ENCODE measurements at places on chromosomes 7 and 10.
A peak's percentile ranks its signal among the peaks of the same experiment; 100 is the strongest.

GRCh38 chr7:66859794-66860645 lies 61.0 kb upstream of the TMEM248 start:
- DNase-seq: no peak

GRCh38 chr7:29622335-29623265 lies 59.0 kb downstream of the PRR15 start:
- no peak for DNase-seq

DNA sequence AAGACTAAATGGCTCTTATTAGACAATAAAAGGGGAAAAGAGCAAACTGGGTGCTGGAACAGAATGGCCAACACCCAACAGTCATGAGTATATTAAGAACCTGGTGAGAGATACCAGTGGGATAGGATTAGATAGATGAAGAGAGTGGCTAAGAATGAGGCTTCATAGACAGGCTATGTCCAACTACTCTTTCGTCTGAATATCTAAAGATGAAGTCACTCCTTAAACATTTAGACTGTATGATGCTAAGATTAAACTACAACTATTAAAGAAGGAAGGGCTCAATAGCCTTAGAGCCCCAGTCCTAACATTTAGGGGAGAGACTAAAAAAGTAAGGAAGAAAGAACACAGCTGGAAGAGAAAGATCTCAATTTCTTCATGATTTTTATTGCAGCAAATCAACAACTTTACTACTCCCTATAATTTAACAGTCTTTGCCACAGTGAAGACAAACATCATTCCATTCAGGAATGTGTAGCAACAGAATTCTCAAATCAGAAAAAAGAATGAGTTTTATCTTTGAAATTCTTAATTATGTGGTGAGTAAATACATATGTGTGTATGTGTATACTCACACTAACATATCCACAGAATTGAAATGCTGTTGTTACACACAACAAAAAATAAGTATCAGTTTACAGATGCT lies 45.6 kb downstream of the CACNA2D1 start:
- no peak for DNase-seq

GRCh38 chr7:151497306-151497871 lies 22.3 kb downstream of the RHEB start:
- DNase-seq: no peak

GRCh38 chr10:95276367-95277200 lies 14.2 kb downstream of the PDLIM1 start:
- DNase-seq: no peak

GRCh38 chr10:108469940-108470339 lies 1305.4 kb upstream of the SORCS1 start:
- no peak for DNase-seq

- no peak for DNase-seq
Observed at GRCh38 chr7:128166603-128167041, 74.5 kb upstream of the LEP start.

DNA sequence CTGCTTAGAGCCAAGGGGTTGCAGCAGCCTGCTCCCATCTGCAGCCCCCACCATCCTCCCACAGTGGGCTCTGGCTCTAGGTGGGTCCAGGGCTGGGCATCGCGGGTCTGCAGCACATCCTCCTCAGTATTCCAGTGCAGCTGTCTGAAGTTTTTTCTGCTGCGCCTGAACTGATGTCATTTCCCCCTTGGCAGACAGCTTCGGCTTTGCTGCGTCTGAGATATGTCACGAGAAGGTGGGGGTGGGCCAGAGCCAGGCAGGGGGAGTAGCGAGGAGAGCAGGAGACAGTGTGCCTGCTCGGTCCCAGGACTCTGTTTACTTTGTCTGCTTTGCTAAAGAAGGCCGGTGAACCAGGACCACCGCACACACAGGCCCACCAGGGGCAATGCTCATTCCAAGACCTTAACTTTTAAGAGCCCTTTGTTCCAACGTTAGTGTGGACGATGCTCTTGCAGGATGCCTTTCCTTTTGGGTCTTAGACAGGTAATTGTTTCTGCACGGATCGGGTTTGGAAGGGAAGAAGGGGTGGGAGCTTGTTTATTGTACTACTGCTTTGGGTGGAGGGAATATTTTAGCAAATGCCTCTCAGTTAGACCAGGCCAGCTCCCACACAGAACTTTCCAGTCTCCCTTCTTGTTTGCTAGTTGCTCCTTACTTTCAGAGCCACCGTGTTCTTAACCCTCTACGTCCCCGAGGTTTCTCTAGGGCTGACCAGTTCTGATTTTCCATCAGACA lies 32.4 kb downstream of the WBP1L start:
- peak; percentile 55 for DNase-seq

DNA sequence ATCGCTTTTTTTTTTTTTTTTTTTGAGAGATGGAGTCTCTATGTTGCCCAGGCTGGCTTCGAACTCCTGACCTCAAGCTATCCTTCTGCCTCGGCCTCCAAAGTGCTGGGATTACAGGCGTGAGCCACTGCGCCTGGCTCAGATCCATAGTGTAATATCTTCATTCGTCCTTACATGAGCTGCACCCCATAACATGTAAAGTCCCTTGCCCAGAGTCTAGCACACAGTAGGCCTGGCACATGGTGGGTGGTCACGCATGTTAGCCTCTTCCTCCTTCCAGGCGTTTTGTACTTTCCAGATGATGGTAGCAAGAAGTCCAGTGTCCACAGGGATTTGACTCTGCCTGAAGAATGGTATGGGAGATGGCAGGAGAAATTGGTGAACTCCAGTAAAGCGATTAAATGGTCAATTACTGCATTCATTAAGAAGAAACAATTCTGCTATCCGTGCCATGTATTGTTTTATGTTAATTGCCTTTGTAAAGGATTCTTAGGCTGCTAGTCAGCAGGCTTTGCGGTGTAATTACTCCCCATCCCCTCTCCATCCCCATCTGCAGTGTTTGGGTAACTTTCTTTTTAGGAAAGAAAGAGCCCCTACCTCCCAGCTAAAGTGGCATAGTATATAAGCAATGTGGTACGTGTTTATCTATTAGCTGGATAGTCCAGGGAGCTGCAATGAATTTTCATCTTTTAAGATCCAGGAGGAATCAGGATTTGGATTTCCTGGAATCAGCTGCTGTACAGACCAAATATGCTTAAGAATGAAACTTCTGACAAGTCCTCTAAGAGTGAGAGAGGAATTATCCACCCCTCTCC lies 1.2 kb downstream of the TPST1 start:
- DNase-seq: no peak

DNA sequence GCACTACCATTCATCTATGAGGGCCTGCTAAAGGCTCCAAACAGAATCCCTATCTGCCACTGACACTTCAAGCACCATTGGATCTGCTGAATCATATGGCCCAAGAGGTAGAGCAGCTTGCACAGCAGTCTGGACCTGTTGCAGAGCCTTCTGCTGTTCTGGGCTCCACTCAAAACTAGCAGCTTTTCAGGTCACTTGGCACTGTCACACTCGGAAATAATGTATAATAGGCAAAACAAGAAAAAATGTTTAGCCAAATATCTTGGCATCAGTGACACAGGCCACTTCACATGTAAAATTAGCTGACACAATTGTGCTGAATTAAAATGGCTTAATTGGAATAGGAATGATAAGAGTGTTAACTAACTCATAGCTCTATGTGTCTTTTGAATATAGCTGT lies 1182.9 kb upstream of the LRRTM3 start:
- no peak for DNase-seq

DNA sequence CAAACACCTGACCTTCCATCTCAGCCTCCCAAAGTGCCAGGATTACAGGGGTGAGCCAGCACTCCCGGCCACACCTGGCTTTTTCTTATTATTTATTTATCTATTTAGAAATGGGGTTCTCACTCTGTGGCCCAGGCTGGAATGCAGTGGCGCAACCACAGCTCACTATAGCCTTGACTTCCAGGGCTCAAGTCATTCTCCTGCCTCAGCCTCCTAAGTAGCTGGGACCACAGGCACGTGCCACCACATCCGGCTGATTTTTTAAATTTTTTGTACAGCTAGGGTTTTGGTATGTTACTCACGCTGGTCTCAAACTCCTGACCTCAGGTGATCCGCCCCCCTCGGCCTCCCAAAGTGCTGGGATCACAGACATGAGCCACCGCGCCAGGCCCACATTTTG lies 56.9 kb upstream of the MYL10 start:
- DNase-seq: no peak

DNA sequence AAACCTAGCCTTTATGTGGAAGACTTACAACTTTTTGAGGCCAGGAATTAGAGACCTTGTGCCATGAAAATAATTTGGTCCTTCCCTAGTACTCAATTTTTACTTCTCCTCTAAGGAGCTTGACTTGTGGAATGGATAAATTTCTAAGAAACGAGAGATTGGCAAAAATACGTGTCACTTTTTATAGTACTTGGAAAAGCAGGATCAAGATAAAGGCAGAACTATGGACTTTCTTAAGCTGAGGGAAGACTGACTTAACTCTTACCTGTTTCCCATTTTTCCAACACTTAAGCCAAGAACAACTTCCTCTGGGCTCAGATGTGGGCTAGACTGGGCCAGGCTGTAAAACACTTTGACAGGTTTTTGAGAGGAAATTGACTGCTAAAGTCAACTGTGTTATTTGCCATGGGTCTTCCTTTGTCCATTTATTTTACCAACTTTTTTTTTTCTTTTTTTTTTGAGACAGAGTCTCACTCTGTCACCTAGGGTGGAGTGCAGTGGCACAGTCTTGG lies 2.0 kb upstream of the WBP1L start:
- DNase-seq: no peak

DNA sequence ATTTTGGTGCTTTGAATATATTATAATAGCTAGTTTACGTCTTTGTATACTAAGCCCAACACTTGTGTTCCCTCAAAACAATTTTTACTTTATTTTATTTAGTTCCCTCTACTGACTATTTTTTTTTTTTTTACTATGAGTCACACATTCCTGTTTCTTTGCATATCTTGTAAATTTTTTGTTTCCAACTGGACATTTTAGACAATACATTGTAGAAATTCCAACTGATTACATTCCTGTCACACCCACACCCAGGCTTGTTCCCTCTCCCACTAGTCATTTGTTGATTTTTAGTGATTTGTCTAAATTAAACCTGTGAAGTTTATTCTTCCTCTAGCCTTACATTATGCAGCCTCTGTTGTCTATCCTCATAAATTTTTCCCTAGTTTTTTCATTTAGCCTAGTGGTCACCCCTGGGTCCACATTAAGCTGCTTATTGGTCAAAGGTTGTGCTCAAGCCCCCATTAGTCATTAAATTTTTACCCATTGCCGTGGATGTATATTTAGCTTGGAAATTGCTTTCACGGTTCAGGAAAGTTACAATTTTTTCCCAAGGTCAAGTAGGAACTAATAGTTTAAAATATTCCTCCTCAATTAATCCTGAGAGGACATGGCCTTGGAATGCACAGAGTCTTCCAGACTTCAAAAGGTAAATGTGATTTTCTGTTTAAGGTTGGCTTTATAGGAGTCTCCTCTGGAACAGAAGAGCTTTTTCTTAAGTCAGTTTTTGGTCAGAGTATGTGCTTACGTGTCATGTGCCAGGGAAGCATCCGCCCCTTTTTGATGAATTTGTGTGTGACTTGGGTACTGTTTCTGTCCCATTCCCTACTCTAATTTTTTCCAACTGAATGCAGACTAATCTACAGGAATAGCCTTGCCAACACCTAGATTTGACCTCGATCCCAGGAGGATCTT lies 207.6 kb upstream of the TMEM72 start:
- DNase-seq: no peak

- no peak for DNase-seq
Observed at GRCh38 chr7:64893401-64893800, 9.7 kb upstream of the ZNF273 start.

DNA sequence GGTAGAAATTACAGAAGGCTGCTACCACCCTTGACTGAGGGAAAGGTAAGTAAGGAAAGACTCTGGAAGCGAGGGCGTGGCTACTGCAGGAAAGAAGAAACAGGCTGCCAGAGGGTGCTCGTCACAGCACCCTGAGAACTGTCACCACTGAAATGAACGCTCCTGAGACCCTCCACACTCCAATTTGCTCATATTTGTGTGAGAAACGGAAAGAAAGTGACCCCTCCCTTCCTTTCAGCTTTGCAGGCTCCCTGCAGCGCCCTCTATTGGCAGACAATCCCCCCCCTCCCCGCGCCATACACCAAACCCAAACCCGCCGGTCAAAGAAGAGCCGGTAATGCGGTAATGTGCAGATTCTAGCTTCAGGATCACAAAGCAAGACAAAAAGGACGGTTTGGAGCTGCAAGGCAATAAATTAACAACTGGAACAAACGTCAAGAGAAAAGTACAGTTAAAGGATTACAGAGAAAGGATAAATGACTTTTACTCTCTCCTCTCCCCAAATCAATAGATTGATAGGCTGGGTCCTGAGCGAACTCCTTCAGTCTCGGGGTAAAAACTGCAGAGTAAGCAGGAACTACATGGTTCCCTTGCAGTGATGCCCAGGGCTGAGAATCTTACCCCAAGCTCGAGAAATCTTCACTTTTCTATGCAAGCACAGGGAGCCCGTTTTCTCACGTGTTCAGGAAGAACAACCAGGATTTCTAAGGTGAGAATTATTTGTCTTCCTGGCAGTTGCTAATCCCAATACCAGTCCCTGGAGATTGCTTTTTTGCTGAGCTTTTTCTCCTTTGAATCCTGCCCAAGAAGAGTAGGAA lies 47.6 kb downstream of the STEAP1B start:
- DNase-seq: peak; percentile 12

- no peak for DNase-seq
Observed at GRCh38 chr10:70538731-70539338, 60.3 kb downstream of the PALD1 start.

- no peak for DNase-seq
Observed at GRCh38 chr7:91276909-91277308, 12.7 kb downstream of the FZD1 start.

DNA sequence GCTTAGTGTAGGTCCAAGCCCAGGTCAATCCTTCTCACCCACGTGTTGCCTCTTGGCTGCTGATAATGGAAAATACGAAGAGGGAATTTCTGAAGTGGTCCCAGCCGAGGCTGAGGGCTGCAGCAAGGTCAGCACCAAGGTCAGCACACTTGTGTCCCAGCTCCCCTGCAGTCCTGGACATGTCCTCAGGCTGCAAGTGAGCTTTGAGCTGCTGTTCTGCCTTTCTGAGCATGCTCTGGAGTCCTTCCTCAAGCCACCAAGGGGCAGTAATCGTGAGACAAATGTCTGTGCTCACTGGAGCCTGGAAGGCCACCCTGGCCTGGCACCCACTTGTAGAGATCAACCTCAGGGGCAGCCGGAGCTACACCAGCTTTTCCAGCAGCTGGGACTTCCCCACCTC lies 28.3 kb downstream of the DRGX start:
- DNase-seq: no peak

GRCh38 chr7:132148876-132149275 lies 427.4 kb downstream of the PLXNA4 start:
- DNase-seq: no peak

DNA sequence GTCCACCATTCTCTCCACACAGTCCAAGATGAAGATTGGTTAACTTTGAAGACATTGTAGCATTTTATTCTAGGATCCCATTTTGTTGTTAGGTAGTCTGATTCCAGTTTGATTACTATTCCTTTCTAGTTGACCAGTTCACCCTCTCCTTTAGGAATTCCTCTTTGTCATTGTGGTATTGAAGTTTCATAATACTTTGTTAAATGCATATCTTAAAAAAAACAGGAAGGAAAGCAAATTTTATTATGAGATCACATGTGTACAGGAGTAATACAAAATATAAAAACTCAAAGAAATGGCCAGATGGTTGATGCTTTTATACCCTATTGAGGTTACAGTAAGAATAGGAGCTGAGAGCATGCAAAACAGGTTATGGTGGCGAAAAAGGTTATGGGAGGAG lies 15.5 kb upstream of the SEMA3C start:
- DNase-seq: no peak

Data from naive thymus-derived CD8-positive, alpha-beta T cell (primary cell).